ENCODE measurements at places on chromosomes 13 and 19. TPM values are rescaled to one million over a fixed set of nuclear protein-coding genes. Genes with fewer than 3 reads are reported as not detected.
A peak's percentile ranks its signal among the peaks of the same experiment; 100 is the strongest.

DNA sequence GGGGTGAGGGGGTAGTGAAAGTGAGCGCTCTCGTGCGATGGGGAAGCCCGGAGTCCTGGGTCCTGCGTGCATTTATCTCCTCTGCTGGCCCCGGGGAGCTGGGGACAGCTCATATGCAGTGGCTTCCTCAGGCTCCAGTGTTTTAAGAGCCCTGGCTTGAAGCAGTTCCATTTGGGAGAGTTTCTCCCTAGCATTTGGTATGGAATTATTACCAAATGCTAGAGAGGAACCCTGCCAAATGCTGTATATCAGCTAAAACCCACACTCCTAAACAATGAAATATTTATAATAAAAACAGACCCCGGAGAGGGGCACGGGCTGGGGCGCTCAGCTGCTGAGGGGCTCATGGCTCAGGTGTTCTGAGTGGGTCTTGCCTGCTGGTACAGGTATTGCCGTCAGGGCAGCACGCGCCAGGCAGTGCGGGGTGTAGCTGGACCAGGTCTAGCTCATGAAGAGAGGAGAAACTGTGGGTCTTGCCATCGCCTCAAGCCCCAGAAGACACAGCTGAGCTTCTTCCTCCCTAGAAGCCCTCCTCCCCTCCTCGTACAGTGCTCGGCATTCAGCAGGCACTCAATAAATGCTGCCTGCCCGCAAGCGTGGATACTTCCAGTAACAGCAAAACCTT, 163.6 kb upstream of the ZNF536 start:
- DNase-seq = no peak

- DNase-seq = no peak
These were observed 612.1 kb upstream of the KLHL1 start for GRCh38 chr13:70720386-70720785.

GRCh38 chr13:103730407-103730806, 664.2 kb upstream of the SLC10A2 start:
- no peak for DNase-seq

DNA sequence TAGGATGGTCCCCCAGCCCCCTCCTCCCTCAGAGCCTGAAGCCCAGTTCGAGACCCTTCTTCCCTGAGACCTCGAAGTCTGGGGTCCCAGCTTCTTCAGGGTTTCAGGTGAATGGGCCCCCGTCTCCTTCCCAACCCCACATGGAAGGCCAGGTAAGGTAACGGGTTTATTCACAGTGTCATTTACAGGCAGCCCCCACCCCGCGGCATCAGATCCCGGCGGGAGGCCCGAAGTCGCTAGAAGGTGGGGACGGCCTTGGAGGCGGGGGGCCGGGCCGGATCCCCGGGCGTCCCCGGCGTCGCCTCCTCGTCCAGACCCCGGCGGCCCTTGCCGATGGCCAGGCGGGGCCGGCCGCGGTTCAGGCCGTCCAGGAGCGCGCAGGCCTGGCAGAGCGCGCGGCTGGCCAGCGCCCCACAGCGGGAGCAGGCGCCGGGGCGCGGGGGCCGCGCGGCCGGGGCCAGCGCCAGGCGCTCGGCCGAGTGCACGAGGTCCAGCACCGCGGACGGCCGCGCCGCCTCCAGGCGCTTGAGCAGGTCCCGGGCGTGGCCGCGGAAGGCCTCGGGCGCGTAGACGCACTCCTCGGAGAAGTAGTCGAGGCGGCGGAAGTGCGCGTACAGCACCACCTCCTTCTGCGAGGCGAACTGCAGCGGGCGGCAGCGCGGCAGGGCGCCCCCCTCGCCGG, 9.7 kb downstream of the CTU1 start:
- peak; percentile 19 for DNase-seq

- no peak for DNase-seq
These were observed 896.8 kb downstream of the PCDH17 start for GRCh38 chr13:58528351-58528750.

- DNase-seq = no peak
These were observed 48.5 kb upstream of the TUBGCP3 start for GRCh38 chr13:112636401-112636975.

DNA sequence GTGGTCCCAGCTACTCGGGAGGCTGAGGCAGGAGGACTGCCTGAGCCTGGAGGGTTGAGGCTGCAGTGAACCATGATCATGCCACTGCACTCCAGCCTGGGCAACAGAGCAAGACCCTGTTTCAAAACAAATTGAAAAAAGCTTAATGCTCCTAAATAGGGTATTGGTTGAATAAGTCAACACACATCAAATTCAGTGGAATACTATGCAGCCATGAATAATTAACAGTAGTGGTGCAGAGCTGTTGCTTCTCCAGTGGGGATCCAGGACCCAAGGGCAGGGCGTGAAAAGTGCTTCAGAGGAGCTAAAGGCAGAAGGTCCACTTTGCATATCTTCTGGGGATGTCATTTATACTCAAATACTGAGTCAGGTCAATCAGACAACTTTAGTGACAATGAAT, 18.2 kb downstream of the SIGLEC8 start:
- no peak for DNase-seq

GRCh38 chr19:41928754-41929535, 696 bp upstream of the ERFL start:
- no peak for DNase-seq

- DNase-seq = no peak
These were observed 115.5 kb downstream of the LACC1 start for GRCh38 chr13:43994999-43995859.

DNA sequence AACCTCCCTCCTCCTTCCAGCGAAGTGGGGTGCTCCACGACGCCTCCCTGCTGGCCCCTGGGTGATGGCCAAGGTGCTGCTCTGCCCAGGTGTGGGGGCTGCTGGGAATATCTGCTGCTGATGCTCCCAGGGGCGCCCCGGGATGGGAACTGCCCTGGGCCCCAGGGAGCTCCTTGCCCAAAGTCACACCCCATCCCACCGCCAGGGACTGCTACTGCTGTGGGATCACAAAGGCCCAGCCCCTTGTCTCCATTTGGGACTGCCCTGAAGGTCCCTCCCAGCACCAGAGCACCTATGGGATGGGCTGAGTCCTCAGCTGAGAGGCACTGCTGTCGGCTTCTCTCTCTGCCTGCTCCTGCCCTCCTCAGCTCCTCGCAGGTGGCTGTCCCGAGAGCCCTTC, 19.0 kb downstream of the CHST8 start:
- DNase-seq = no peak

DNA sequence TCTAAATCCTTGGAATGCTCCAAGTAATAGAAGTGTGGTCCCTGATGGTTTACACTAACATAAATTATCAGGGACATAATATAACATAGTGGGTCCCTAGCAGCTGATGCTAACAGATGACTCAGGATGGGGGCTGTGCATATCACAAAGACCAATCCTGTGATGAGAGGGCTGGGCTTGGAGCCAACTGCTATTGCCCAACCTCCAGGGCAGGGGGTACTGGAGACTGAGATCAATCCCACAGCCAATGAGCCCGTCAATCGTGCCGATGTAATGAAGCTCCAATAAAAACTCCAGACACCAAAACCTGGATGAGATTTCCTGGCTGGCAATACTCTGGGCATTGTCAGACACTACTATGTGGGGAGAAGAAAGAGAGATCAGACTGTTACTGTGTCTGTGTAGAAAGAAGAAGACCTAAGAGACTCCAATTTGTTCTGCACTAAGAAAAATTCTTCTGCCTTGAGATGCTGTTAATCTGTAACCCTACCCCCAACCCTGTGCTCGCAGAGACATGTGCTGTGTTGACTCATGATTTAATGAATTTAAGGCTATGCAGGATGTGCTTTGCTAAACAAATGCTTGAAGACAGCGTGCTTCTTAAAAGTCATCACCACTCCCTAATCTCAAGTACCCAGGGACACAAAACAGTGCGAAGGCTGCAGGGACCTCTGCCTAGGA, 33.4 kb downstream of the ABCC4 start:
- no peak for DNase-seq

- DNase-seq = no peak
These were observed 7.2 kb downstream of the LGALS7B start for GRCh38 chr19:38796154-38796553.

DNA sequence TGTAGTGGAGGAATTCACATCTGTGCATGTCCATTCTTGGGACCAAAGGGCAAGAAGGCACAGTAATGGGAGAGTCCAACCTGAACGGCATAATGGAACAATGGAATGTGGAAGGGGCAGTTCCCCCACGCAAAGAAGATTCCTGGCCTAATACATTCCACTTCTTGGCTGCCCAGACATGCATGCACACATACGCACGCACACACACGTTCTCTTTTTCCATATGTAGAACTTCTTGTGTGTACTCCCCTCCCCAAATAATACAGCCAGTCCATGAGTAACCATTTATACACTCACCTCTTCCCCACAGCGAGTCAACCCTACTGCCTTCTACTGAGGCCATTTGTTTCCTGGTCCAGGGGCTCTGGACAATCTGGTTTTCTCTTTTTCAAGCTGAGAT, 6.0 kb upstream of the STK24 start:
- no peak for DNase-seq

- DNase-seq = no peak
These were observed 92.6 kb downstream of the ZNF486 start for GRCh38 chr19:20259615-20260014.

GRCh38 chr19:10289167-10289835, 451 bp upstream of the ICAM5 start:
- DNase-seq = peak; percentile 49

DNA sequence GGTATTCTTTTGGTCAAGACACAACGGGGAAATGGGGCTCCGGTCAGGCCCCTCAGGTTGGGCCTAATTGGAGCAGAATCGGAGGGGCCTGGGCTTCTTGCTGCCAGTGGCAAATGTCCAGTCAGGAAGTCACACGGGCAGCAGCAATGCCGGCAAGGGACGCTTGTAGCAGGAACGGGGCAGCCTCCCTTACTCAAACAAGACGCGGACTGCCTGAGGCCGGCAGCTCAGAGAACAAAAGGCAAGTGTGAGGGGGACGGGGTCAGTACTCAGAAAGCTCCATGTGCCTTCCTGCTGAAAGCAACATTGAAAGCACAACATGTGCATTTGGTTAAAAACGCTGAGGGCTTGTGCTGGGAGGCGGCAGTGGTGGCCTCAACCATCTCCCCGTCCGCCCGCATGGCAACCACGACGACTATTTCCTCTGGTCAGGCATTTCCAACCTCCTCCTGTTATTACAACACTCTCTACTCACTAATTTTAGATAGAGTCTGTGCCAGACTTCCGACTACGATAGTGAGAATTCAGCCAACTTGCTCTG, 20.5 kb upstream of the RASA3 start:
- no peak for DNase-seq

- DNase-seq = no peak
These were observed 8.9 kb downstream of the KLK2 start for GRCh38 chr19:50882188-50882587.

DNA sequence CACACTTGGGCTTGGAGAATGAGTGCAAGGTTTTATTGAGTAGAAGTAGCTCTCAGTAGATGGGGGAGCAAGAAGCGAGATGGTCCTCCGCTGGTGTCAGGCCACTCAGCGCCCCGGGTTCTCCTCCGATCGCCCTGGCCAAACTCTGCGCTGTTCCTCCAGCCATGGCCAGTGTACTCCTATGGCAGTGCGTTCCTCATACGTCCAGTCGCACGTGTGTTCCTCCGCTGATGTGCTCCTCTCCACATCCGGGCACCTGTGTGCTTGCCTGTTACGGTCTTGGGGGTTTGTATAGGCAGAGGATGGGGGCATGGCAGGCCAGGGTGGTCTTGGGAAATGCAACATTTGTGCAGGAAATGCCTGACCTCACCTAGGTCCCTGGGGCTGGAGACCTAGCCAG, 1899.4 kb downstream of the PCDH9 start:
- DNase-seq = no peak

DNA sequence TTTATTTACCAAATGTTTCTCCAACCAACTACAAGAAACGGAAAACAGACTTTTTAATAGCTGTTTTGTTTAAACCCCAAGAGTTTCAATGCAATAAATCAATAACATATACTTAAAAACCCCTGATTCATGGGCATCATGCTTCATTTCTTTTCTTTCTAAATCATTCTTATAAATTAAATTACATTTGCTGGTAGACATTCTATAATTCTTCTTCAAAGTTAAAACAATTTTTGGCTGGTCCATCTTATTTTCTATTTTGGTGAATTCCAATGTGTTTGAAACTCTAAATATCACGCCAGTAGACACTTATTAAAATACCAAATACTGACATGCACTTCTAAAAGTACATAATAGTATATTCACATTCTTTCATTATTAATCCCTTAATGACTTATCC, 408.6 kb downstream of the LIG4 start:
- no peak for DNase-seq

- DNase-seq = no peak
These were observed 303.3 kb downstream of the POU4F1 start for GRCh38 chr13:78299832-78300623.

- no peak for DNase-seq
These were observed 38.3 kb downstream of the DNAJC15 start for GRCh38 chr13:43061496-43062280.

DNA sequence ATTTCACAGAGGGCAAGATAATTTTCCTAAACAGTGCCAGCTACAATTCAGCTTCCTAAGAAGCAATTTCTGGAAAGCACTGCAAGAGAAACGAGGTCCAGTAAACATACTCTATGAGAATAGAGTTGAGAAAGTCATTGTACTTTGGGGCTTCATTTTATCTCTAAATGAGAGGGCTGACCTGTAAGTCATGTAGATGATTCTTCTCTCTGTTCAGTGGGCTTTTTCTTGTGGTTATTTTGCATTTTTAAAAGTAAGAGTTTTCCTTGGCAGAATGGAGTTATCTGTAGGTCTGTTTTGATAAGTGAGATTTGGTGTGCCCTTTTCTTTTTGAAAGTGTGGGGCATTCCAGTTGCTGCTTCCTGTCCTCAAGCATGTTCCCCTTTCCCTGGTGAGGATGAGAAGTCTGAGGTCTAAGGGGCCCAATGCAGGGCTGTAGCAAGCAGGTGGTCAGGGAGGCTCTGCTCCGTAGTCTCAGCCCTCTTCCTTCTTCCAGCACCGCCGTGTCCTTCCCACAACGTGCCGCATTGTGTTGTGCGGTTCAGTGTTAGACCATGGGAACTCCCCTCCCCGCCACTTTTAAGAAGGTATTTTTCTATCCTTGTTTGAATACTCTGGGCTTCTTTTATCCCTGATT, 86.3 kb downstream of the ARHGEF7 start:
- DNase-seq = no peak

- no peak for DNase-seq
These were observed 6.6 kb downstream of the EPS8L1 start for GRCh38 chr19:55082020-55082851.

GRCh38 chr19:42332059-42332458, 6.6 kb downstream of the MEGF8 start:
- no peak for DNase-seq

GRCh38 chr19:11130824-11131455, 24.6 kb downstream of the SPC24 start:
- DNase-seq = peak; percentile 48

The HSH2D gene
- total RNA-seq = 27.7 TPM

The KLK10 gene
- total RNA-seq = not detected

The GPX4 gene
- total RNA-seq = 187 TPM

The CA11 gene
- 9.6 TPM for total RNA-seq

The TEX101 gene
- not detected for total RNA-seq

The EPS8L1 gene
- total RNA-seq = 1.8 TPM

The LGALS7B gene
- total RNA-seq = not detected

The ZNF146 gene
- 23.8 TPM for total RNA-seq

The ZNF99 gene
- not detected for total RNA-seq

The C5AR1 gene
- total RNA-seq = 11.3 TPM

The FGF21 gene
- not detected for total RNA-seq

The KLK4 gene
- total RNA-seq = not detected

The THSD8 gene
- 3.0 TPM for total RNA-seq

The ARRDC2 gene
- 165 TPM for total RNA-seq

The F7 gene
- not detected for total RNA-seq

The TUBA3C gene
- not detected for total RNA-seq

The C2CD4C gene
- total RNA-seq = not detected

The INSL3 gene
- total RNA-seq = 9.1 TPM

The MEGF8 gene
- total RNA-seq = 4.6 TPM

The S1PR4 gene
- total RNA-seq = 97.0 TPM

The CPB2 gene
- total RNA-seq = not detected

The STOML3 gene
- total RNA-seq = not detected

Measured in T-helper 17 cell (primary cell).